Osteoblast (primary cell): ENCODE measurements at places on chromosomes 1 and 21. TPM values are rescaled to one million over a fixed set of nuclear protein-coding genes. Genes with fewer than 3 reads are reported as not detected.

DNA sequence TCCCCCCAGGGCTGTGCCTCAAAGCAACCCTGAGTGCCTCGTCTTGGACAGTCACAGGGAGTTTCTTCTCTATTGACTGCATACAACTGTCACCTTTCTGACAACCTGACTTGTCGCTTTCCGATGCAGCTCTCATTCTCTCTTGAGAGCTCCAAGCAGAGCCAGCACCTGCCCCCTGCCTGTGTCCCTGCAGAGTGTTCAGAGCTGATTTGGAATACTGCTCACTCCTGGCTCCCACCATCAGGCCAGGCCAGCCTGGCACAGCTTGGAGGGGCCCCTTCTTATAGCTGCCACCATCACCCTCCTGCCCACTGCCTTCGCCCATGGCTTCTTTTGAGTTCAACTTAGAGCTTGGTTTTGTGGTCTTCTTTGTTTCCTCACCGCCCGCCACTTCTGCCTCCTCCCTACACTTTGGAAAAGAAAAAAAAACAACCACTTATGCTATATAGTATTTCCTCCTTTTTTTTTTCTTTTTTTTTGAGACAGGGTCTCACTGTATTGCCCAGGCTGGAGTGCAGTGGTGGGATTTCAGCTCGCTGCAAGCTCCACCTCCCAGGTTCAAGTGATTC, 12.3 kb downstream of the NCF2 start:
- DNase-seq = no peak

DNA sequence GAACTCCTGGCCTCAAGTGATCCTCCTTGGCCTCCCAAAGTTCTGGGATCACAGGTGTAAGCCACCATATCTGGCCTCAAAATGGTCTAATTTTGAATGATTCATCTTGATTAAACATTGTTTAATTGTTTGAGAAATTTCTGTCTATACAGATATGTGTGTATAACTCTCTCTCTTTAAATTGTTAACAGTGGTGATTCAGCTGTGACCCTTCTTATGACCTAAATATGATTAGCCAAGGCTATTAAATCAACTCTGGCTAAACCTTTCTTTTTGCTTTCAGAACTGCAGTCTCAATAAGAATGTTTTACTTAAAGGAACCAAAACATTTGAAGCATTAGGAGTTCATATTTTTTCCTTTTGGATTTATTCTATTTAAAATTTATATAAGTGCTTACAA, 19.2 kb upstream of the B3GALT5 start:
- no peak for DNase-seq

DNA sequence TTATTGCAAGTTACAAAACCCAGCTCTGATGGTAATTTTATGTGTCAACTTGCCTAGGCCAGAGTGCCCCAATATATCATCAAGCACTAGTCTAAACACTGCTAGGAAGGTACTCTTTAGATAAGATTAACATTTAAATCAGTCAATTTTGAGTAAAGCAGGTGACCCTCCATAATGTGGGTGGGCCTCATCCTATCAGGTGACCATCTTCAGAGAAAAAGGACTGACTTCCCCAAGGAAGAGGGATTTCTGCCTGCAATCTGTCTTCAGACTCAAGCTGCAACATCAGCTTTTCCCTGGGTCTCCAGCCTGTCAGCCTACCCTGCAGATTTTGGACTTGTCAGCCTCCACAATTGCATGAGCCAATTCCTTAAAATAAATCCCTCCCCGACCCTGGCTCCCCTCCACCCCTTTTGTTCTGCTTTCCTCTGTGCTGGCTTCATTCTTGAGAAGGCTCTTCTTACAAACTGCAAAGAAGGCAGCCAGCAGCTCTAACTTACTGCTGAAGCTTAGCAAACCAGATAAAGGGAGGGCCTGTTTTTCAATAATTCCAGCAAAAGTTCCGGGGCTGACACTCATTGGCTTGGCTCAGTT, 56.4 kb upstream of the RUNX3 start:
- no peak for DNase-seq

- DNase-seq = no peak
These were observed 4.3 kb upstream of the CSF1 start for GRCh38 chr1:109906160-109906838.

GRCh38 chr1:65002156-65002507, 35.8 kb upstream of the JAK1 start:
- no peak for DNase-seq

DNA sequence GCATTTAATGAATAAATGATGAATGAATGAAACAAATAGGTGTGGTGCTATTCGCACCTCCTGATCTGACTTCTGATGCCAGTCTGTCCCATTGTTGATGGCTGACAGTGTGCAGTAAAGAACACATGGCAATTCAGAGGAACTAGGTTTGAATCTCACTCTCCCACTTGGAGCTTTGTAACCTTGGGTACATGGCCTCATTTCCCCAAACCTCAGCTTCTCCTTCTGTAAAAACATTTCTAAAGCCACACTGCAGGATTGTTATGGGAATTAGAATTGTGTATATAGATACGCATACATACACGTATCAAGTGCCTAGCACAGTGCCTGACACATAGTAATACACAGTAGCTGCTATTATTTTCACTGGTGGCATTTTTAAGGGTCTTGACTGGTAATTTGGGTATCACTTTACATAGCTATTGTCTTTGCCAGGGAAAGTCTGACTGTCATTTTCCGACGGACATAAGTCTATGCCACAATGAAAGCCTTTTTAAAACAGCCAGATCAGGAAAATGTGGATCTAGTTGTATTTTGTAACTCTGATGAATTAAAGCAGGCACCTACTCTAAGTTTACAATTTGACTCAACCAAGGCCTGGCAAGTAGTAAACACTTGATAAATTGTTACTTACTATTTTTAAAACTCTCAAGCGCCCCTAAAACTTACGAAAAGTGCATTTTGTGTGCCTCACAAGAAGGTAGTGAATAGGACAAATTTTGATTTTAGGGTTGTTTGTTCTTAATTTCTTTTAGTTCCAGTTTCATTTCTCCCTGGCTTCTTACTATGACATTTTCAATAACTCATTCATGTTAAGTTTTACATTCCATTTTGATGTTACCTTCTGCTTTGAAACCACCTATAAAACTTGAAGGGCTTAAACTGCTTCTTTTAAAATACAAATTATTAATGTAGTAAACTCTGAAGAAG, 164.4 kb downstream of the SDCCAG8 start:
- no peak for DNase-seq

DNA sequence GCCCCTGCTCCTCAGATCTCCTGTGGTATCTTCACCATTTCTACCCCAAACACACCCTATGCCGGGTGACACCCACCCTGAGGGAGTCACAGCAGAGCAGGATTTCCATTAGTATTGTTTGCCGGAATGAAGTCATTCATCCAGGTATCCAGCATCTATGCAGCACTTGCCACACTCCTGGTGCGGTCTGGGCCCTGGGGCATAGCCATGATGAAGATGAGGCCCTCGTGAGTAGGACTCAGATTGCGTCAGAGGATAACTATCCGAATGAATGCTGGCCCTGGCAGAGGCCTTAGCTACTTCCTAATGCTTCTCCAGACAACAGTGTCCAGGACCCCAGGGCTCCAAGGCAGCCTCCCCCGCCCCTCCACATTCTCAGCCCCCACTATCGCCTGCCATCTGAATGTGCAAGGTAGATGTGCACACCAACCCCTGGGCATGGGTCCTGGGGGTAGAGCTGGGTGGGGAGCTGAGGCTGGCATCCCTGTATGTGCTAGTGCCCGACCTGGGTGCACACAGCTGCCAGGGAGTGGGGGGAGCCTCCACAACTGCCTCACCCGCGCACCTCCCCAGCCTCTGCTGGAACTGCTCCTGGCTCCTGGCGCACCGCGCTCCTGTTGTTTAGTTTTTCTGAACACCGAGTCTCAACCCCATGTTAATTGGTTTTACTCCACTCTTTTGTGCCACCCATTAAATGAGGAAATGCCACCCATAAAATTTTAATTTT, 25.5 kb upstream of the ZC3H12A start:
- DNase-seq = no peak

- no peak for DNase-seq
These were observed 28.8 kb downstream of the CD101 start for GRCh38 chr1:117030271-117030877.

- DNase-seq = peak; percentile 73
These were observed 416.3 kb upstream of the ESRRG start for GRCh38 chr1:217139513-217139912.

DNA sequence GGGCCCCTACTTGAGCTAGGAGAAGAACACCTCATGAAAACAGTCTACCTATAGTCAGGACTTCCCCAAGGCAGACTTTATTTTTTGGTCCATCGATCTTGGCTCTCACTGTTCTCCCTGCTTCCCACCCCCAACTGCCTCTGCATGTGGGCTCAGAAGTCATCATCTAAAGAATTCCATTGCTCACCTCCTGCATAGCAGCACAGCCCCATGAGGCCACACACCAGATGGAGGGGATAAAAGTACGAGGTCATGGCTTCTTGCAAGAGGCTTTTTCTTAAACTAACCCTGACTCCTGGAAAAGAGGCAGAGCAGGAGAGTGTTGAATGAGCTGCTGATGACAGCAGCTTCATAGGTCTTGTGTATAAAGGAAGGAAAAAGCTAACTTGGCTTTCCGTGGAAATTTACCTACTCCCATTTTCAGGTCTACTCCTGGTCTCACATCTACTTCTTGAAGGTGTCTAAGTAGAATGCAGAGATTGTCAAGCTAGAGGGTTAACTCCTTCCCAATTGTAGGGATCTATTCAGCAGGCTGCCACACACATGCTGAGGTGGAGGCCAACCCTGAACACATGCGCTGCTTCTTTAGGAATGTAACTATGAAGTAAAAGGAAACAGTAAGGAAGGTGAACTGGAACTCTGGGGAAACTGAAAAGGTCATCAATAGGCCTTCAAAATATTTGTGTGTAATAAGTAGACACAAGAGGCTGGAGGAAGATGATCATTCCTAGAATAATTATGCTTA, 18.7 kb downstream of the WNT2B start:
- no peak for DNase-seq

- peak; percentile 92 for DNase-seq
These were observed 14.1 kb downstream of the AZIN2 start for GRCh38 chr1:33094971-33095604.

GRCh38 chr21:17602874-17603273, 9.8 kb downstream of the BTG3 start:
- no peak for DNase-seq

GRCh38 chr1:223135176-223135942, 7.7 kb downstream of the TLR5 start:
- peak; percentile 90 for DNase-seq

GRCh38 chr1:217077426-217077825, 354.2 kb upstream of the ESRRG start:
- no peak for DNase-seq

GRCh38 chr1:160362168-160362957, 4.5 kb upstream of the NHLH1 start:
- DNase-seq = no peak

DNA sequence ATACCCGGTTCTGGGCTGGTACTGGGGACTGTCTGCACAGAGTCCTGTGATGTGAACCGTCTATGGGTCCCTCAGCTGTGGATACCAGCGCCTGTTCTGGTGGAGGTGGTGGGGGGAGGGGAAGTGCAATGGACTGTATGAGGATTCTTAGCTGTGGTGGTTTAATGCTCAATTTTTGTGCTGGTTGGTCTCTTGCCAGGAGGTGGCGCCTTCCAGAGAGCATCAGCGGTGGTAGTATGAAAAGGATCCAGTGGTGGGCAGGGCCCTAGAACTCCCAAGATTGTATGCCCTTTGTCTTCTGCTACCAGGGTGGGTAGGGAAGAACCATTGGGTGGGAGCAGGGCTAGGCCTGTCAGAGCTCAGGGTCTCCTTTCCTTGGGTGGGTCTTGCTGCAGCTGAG, 89.4 kb upstream of the B3GALT2 start:
- DNase-seq = no peak

DNA sequence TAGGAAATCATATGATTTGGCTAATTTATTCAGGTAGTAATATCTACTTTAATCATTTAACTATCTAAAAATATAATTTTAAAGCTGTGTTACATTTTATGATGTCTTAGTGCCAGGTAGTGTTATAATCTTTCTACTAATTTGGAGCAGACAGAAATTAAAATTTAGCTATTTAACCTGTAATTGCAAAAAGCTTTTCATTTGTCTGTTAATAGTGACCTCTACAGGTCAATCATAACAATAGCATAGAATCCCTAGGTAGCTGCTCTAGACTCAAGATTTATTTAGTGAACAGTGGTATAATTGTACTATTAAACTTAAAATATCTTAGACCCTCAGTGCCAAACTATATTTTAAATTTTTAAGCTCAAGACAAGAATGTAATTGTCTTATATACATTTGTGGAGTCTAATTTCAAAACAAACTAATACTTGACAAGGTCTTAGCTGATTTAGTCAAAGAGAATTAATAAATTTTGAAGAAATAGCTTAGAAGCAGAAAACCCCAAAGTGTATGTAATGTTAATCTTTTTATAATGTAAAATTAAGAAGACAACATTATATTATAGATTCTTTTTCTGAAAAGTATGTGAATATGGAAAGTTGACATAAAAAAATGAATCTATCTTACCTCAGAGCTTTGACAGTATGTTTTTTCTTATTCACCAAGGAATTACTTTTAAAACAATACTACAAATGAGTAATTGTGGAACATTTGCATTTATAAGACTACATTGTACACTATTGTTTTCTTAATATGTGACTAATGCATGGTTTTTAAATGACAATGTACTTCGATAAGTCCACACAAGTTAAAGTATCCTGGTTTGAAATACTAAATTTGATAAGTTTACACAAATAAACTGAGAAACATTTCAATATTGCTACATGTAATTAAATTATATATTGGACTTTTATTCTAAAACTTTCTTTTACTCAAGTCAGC, 64.1 kb upstream of the RNPC3 start:
- DNase-seq = peak; percentile 65

- DNase-seq = no peak
These were observed 62.4 kb downstream of the RERE start for GRCh38 chr1:8754993-8755392.

DNA sequence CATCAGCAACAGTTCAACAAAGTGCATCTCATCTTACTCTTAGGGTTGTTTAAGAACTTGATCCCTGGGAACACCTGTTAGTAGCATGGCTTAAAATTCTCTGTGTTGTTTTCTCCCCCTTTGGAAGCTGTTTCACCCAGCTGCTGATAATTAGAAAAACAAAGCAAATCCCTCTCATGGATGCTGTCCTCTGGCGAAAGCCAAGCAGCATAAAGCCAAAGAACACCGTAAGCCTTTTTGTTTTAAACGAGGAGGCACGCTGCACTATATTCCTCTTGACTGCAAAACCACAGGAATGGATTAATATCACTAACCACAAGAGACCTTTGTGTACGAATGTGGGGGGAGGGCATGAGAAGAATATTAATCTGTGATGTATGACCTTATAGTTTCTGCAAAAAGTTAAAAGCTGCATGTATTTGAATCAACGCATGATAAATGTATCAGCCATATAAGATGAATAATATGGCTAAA, 923.2 kb downstream of the LTN1 start:
- no peak for DNase-seq

Gene SH3GLB1
- 53.9 and 62.8 TPM in 2 replicates for total RNA-seq

Gene PTPN22
- total RNA-seq = 1.1 and 1.8 TPM in 2 replicates

Gene KRTAP13-2
- total RNA-seq = not detected in 2 replicates

Gene PIK3C2B
- 0.36 and 2.1 TPM in 2 replicates for total RNA-seq

Gene ACTN2
- total RNA-seq = not detected in 2 replicates

Gene CNR2
- total RNA-seq = not detected in 2 replicates

Gene NECTIN4
- under 0.01 TPM in 2 replicates for total RNA-seq

Gene ZNF648
- not detected in 2 replicates for total RNA-seq

Gene SLFNL1
- total RNA-seq = 0.59 and 0.72 TPM in 2 replicates

Gene TP73
- not detected in 2 replicates for total RNA-seq

Gene FCGR3A
- total RNA-seq = under 0.01 TPM in 1 of 2 replicates, not detected in the other

Gene VHLL
- total RNA-seq = not detected in 2 replicates

Gene THEMIS2
- 16.8 and 17.4 TPM in 2 replicates for total RNA-seq
